ENCODE measurements at places on chromosomes 4 and X. TPM values are rescaled to one million over a fixed set of nuclear protein-coding genes. Genes with fewer than 3 reads are reported as not detected.

FDCSP gene
- total RNA-seq, result not detected

GRCh38 chrX:121106484-121107235 is 59.2 kb downstream of the GLUD2 start:
- DNase-seq, result no peak

MAGEB2 gene
- not detected for total RNA-seq

SYP gene
- not detected for total RNA-seq

GATB gene
- 41.2 TPM for total RNA-seq

ABLIM2 gene
- total RNA-seq, result 2.1 TPM

DNA sequence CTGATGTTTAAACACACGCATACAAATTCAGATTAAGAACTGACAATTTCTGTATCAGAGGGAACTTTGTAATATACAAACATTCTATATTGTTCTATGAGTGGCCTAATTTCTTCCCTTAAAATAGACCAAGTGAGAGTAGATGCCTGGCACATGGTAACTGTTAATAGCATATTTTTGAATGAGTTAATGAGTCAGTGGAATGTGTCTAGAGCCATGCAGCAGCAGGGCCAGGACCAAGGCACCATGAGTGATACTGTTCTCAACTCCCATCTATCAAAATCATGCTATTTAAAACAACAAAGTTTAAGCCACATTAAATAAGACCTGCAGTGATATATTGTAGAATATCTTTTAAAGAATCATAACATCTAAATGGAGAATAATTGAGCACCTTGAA is 98.3 kb downstream of the ARHGAP24 start:
- DNase-seq, result no peak

DNA sequence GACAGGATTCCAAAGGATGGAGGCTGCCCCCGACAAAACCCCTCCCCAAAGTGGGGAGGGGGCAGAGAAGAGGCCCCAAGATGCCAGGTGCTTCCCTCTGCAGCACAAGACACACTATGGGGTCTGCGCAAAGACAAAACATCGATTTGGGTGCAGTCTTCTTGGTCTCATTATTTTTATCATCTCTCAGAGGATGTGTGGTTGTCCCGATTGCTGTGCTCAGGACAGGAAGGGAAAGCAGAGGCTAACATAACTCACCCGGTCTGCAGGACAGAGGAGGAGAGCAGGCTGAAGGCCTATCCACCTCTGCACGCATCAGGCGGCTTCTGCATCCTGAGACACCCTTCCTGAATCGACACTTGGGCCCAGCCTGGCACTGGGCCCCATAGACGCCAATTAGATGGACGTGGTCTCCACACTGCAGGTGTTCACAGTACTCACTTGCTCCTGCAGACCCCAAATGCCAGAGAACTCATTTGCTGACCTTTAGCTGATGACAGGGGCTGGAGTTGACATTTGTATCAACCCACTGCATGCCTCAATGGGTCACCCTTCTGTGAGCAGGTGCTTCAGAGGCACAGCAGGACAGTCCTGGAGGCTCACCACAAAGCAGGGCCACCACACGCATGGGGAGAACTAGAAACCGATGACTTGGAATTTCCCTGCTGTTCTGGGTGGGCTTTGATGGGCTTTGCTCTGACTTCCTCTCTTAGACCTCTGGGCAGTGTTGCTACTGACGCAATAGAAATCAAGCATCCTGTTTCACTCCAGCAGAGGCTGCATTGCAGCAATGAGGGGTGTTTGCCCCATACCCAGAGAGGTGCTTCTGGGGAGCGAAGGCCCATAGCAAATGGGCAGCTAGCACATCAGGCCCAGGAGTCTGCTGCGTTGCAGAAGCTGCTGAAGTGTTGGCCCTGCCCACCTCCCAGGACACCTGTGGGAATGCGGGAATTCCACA is 96.3 kb upstream of the ENPP6 start:
- DNase-seq, result no peak

- DNase-seq, result no peak
These were observed 4.9 kb downstream of the ZNF275 start for GRCh38 chrX:153338836-153339235.

DNA sequence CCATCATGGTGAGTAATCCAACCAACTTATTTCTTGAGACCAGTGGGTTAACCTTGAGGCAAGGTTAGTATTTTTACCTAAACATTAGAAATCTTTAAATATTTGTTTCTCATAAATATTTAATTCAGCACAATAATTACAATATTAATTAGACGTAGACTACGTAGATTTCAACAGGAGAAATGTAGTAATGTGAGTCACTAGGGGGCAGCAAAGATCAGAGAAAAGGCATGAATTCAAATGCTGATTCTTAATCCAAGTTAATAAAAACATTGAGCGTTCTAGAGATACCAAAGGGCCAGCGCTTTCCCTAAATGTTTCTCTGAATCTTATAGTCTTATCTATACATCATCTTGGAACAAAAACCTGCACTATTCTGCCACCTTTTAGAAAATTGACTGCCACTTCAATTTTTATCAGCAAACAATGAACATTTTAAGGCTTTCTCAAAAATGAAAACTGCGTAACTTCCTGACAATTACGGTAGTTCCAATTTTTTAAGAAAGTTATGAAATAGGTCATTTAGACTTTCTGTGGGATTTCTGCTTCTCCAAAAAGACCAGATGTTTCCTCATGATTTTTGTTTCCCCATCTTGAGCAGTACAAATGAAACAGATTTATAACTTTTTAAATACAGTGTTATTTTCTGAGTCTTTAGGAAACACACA is 180.7 kb downstream of the GASK1B start:
- DNase-seq, result peak; percentile 50

GRCh38 chrX:14411326-14411725 is 118.0 kb upstream of the GLRA2 start:
- no peak for DNase-seq

- no peak for DNase-seq
These were observed 26.8 kb downstream of the OCIAD2 start for GRCh38 chr4:48879561-48880442.

DNA sequence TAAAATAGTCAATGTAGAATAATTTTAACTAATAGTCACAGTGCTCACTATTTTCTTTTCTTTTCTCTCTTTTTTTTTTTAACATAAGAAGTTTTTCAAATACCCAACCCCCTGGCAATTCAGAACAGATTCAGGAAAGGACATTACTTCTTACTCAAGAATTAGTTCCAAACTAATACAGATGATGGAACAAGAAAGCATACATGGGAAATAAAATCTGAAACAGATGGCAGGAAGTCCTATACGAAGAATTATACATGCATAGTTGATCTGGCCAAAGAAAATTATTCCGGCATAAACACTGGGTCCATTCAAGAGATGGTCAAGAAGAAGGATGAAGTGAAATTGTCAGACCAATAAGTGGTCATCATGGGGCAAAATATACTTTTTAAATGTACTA is 614.4 kb upstream of the INTU start:
- DNase-seq, result no peak

DNA sequence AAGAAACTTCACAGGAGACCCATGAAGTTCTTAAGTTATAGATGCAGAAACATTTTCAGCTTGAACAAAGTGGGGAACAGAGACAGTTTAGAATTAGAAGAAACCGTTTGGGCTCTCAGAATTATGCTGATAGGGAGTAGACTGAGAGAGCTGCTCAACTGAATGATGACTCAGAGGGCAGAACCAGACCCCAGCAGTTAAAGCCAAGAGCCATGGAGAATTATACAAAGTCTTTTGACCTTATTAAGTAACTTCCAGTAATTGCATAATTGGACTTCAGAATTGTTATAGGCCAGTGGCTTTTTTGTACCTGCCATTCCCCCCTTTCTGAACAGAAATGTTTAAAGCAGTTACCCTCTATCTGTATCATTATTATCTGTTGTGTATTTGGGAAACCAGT is 642.1 kb downstream of the CCSER1 start:
- DNase-seq, result no peak

ARSJ gene
- total RNA-seq, result 22.7 TPM

DNA sequence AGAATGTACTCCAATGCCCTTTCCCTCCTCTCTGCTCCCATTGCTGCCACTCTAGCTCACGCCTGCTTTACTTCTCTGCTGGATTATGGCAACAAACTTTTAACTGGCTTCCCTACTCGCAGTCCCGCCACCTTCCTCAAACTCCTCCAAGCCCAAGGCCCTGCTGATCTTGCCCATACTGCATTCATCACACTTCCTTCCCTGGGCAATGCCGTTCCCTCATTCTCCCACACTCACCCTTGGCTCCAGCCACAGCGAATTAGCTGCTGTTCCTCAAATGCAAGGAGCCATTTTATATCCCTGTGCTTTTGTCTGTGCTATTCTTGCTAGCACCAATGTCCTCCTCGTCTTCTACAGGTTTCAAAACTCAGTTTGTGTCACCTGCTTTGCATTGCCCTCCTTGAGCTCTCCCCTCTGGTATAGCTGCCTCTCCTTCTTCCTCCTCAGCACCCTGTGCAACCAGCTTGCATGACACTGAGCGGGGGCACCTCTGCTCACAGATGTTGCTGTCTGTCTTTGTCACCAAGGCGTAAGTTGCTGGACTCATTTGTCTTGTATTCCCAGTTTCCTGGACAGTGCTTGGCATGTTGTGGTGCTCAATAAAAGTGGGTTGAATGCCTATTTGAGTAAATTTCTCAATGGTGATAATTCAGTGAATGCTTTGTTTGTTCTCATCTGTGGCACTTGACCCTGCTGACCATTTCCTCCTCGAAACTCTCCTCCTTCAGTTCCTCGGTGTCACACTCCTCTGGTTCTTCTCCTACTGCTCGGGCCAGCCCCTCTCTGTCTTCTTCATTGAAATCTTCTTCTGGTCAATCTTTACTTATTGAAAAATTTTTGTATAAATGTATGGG is 22.4 kb upstream of the MGST2 start:
- no peak for DNase-seq

- DNase-seq, result no peak
These were observed 60.9 kb downstream of the RTL9 start for GRCh38 chrX:110419512-110419911.

DNA sequence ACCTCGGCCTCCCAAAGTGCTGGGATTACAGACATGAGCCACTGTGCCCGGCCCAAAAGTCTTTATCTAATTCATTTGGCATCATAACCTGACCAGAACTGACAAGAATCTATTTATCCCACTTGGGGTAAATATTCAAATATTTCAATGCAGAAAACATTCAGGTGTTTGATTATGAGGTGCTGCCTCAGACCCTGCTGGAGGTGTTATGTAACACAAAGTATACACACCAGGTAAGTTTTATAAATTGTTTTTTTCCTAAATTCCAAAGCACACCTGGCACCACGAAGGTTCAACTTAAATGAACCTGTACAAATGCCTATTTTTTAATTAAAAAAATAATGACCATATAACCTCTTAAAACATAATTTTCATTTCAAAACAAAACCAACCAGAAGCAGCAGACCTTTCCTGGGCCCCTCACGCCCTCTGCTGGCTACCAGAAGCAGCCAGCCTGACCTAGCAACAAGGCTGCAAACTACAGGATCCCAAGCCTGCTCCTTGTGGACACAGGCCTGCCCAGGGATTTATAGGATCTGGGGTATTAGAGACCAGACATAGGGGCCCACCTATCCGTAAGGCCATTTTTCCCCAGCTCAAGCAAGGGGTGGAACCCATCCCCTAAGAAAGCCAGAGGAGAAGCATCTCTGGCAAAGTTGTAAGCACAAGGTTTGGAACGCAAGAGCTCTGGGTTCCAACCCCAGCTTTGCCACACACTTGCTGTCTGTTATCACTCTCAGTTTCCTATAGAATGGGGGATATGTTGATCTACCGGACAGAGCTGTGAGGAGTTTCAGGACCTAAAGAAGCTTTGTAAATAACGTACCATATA is 11.7 kb downstream of the OTUD5 start:
- DNase-seq, result peak; percentile 28

GRCh38 chr4:151014521-151015458 is at the start of gene LRBA:
Gene LRBA, minus strand, starts transcription at chr4:151015284. Its CDS starts 642 bp downstream, at chr4:151014642.
- DNase-seq, result peak; percentile 87

DNA sequence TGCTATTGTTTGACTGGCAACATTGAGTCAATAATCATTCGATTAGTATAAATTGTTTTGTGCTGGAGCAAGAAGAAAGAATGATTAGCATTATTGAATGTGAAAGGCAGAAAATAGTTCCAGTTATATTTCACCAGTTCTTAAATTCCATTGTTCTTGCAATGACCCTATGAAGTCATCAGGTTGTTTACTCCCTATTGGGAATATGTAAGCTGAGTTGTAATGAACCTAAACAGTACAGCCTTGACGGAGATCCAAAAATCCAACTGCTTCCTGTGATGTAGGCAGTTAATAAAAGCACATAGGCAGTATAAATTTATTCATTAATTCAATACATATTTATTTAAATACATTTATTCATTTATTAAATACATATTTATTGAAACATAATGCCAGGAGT is 947.5 kb downstream of the PCDH7 start:
- DNase-seq, result no peak

DNA sequence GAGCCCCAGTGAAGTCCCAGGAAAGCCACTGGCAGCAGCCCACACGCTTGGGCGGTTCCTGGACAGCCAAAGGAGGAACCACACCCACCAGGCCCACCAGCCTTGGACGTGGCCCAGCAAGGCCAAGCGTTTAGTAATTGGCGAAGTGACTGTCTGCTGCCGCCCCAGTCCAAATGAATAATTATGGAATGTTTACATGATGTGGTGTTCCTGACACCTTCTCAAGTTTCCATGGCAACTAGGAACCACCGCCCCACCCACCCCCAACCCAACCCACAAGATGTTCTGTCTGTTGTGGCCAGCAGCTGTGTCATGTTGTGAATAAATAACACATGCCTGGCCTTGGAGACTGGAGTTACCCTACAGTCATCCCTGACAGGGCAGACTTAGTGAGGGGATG is 22.3 kb downstream of the APLN start:
- DNase-seq, result peak; percentile 35

PABPC4L gene
- 3.8 TPM for total RNA-seq

FOXR2 gene
- total RNA-seq, result not detected

GRCh38 chr4:117900832-117901231 is 133.5 kb upstream of the NDST3 start:
- no peak for DNase-seq

DNA sequence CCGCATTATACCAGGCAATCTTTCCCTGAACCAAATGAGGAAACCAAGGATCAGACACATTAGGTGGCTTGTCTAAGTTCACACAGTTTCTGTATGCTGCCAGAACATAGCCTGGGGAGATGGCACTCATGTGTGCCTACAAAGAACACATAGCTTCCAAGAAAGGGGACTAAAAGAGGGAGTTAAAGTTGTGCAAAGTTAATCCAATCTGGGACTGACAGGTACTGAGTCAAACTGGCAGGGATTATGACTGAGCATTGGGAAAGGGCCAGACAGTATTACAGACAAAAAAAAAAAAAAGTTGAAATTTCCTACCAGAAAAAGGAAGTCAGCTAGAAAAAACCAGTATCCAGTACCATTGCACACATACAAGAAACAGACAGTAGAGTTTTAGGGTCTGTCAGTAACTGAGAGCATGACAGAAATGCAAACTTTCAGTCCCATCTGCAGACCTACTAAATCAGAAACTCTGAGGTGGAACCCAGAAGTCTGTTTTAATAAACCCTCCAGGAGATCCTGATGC is 37.2 kb downstream of the ADAMTS3 start:
- DNase-seq, result no peak

- DNase-seq, result no peak
These were observed 63.3 kb upstream of the PRPS1 start for GRCh38 chrX:107565015-107565414.
